ENCODE measurements at places on chromosomes 5 and 9.

DNA sequence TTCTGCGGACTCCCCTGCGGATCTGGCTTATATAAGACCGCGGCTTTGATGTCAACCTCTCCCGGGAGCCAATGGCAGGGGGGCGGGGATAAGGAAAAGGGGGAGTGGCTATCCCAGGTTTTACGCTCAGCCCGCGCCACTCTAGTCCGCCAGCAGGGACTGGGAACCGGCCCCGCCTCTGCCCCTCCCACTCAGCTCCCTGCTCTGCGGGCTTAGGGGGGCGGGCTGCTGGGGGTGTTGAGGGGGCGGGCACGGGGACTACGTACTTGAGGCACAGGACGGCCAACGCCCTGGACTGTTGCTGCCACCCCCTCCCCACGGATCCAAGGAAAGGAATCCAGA is at the start of gene HAND1:
Gene HAND1, minus strand, starts transcription at position 4 of the 342 bp plus-strand sequence. CDS start 219 bp downstream, outside the sequence.
- DNase-seq, result peak; percentile 61

DNA sequence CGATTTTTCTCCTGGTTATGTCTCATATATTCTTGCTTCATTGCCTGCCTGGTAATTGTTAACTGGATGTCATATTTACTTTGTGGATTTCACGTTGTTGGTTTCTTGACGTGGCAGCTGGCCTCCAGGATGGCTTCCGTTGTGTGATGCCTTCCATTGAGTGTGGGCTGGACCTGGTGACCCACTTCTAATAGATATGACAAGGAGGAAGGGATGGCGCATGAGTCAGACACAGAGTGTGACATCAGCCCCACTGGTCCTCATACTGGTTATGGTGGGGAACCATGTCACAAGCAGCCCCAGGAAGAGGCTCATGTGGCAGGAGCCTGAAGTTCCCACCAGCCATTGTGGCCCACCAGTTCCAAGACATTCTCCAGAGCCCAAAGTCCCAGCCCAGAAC is 6.4 kb upstream of the PAEP start:
- peak; percentile 55 for DNase-seq

GRCh38 chr9:18531136-18532065 is 57.4 kb downstream of the ADAMTSL1 start:
- DNase-seq, result no peak

- DNase-seq, result no peak
Measured at GRCh38 chr9:2785060-2785950, 58.6 kb downstream of the PUM3 start.

- DNase-seq, result peak; percentile 44
Measured at GRCh38 chr9:135864447-135865049, 42.8 kb downstream of the CAMSAP1 start.

DNA sequence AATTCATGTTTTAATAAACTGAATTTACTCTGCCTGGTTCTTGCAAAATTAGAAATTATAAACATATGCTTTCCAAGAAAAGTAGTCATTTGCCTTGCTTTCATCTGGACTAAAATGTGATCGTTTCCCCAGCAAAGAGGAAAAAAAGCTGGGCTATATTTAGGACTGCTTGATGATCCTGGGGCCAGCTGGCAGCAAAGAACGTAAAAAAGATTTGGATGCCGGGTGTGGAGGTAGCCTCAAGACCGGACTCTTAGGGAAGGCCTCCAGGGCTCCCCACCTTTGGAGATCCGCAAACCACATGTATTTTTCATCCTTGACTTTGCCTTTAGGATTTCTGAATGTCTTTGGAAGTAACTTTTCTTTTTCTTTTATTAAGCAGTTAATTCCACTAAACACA is 156.1 kb upstream of the SEMA6A start:
- no peak for DNase-seq

DNA sequence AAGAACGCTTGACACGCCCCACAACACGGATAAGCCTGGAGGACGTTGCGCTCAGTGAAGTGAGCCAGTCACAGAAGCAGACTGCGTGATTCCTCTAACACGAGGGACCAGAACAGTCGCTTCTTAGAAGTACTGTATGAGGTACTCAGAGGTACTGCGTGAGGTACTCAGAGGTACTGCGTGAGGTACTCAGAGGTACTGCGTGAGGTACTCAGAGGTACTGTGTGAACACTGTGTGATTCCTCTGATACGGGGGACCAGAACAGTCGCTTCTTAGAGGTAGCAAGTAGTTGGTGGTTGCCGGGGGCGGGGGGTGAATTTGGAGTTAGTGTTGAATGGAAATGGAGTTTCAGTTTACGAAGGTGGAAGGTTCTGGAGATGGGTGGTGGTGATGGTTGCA is 5.8 kb downstream of the NDUFS6 start:
- no peak for DNase-seq

DNA sequence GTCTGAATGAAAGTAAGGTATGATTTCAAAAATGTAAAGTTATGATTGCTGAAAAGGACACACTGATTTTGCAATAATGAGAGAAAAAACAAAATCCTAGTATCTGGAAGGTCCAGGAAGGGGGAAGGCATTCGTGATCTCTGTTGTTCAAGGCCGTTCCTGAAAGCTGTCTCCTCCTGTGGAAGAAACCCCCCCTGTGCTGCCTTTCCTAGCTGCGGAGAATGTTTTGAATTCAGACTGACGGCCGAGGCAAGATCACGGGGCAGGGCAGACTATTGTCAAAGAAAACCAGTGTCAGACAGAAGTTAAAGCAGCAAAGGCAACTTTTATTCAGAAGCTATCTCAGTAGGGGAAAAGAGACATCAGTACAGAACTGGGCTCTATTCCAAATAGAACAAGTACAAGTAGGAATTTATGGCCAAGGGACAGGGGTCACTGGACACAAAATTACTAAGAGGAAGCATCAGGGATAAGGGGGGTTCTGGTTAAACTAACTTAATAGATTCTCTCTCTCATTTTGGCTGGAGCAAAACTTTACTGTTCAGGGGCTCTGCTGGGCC is 61.9 kb upstream of the IGFBPL1 start:
- no peak for DNase-seq

DNA sequence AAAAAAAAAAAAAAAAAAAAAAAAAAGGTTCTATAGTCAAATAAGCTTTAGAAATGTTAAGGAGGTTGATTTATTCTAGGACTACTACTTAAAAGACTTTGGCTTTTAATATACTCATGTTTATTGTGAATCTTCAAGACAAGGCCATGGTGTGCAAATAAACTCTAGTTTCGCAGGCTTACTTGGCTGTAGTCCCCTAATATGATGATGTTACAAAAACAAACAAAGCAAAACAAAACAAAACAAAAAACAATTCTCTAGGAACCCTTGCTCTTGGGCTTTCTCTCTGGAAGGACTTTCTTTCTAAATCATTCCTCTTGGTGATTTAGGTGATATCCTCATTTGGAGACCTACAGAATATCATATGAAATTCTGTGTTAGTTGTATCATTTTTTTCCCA is 172.0 kb downstream of the GDNF start:
- no peak for DNase-seq

GRCh38 chr5:6264394-6264793 is 114.0 kb downstream of the MED10 start:
- DNase-seq, result no peak

- DNase-seq, result no peak
Measured at GRCh38 chr5:66981266-66982055, 215.1 kb downstream of the CD180 start.

DNA sequence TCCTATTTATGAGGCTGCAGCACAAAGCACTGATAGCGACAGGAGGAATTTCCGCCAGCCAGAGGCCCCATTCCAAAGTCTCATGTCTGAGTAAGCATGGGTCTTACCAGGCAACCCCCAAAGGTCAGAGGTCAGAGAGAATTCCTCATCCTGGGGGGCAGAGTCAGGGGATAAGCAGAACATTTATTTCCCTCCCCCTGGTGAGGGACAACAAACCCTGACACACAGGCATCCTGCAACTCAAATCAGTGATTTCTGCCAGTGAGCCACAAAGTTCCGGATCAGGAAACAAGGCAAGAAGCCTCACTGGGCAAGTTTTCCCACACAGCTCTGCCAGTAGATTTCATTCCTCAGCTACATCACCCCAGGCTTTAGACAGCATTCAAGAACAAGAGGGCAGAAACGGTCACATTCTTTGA is 37.0 kb downstream of the ADAMTS12 start:
- no peak for DNase-seq

GRCh38 chr9:71245651-71246050 is 124.2 kb upstream of the TRPM3 start:
- DNase-seq, result no peak

GRCh38 chr5:151569132-151570046 is 21.7 kb downstream of the FAT2 start:
- DNase-seq, result no peak

DNA sequence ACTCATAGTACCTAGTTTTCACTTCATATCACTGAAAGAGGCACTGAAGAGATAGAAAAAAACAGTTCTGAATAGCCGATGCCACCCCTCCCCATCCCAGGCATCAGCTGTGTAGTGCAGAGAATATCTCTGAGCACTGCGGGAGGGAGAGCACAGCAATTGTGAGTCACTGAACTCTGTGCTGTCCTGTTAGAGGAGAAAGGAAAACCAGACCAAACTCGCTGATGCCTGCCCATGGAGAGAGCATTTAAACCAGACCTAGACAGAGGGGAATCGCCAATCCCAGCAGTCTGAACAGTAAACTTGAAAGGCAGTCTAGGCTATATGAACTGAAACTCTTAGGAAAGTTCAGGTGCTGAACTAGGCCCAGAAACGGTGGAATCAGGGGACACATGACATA is 120.1 kb upstream of the SLC30A5 start:
- DNase-seq, result no peak

DNA sequence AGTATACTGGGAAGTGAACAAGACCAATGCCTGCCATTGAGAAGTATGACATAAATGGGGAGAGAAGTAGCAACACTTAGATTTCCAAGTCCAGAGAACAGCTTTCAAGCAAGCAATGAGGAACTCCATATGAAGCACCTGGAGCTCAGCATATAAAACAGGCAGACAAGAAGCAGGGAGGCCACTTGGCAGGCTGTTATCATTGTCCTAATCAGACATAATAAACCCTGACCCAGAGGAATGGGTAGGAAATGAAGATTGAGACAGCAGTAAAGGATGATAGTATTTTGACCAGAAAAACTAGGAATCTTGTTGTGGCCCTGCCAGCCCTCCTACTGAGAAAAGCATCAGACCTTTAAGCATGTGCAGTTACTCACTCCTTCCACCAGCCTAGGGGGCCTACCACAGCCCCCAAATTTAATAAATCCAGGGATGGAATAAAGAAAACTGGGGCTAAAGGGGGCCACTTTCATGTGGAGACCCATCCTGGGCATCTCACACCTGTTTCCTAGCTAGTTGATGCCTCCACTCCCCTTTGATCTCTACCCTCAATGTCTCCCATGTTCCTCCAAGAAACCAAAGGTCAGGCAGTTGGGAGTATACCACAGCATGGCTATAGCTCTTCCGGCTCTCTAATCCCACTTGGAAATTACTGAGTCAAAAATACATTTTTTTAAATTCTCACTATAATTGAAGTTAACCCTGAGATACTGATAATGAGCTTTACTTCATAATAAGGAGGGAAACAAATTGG is 135.1 kb downstream of the SIL1 start:
- DNase-seq, result no peak

DNA sequence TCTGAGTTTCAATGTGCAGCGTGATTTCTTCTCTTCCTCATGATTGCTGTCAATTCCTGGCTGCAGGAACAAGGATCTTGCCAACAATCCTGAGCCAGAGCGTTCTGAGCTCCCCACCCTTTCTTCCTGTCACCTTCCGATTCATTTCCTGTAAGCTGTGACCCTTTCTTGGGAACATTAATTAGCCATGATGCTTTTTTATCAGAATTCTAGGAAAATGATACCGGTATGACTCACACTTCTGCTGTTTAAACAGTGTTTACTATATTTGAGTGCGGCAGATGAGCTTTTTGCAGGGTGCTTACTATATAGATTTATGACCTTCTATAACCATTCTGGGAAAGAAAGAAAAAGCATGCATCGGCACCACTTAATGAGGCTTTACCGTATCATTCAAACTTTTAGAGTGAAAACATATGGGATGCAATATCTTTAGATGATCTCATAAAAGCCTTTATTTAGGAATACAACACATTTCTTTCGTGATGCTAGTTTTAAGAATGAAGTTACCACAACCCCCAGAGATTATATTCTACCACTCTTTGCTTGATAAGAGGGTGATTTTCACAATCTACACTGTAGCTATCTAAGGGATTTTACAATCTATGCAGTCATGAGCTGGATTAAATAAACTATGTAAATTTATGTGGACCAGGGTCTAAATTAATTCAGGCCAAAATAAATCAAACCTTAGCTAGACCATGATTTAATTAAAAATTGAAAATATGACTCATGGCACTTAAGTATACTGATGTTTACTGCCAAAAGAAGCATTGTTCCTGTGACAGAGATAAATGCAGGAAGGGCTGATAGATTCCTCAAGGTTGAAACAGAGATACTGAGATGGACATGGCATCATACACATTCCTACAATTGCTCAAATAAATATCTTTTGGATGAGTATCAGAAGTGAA is 38.0 kb upstream of the OSMR start:
- no peak for DNase-seq

DNA sequence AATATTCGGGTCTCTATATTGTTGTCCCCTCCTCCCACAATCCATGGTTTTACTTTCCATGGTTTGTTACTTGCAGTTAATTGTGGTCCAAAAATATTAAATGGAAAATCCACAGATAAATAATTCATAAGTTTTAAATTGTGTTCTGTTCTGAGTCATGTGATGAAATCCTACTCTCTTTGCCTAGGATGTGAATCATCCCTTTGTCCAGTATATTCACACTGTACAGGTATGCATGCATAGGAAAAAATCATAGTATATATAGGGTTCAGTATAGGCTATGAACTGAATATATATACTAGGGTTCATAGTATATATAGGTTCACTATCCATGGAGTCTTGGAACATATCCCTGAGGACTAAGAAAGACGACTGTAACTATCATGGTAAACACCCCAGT is 19.6 kb downstream of the INSYN2B start:
- no peak for DNase-seq

- DNase-seq, result peak; percentile 36
Measured at GRCh38 chr9:95726756-95727155, 148.7 kb upstream of the ERCC6L2 start.
